ENCODE measurements at places on chromosomes 4 and X.

GRCh38 chr4:58962424-58962823, 1852.2 kb upstream of the IGFBP7 start:
- DNase-seq = no peak

DNA sequence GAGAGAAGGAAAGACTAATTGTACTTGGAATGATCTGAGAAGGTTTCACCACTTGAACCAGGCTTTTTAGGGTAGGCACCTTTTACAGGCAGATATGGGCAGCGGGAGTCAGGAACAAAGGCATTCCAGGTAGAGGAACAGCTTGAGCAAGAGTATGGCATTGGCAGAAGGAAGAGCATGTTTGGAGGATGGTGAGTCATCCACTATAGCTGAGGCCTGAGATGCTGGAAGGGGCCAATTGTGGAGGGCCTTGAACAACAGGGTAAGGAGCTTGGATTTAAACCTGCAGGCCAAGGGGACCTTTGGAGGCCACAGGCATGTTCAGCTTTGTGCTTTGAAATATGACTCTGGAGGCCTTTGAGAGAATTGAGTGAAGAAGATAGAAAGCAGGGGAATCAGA, 32.2 kb downstream of the PFKFB1 start:
- no peak for DNase-seq

DNA sequence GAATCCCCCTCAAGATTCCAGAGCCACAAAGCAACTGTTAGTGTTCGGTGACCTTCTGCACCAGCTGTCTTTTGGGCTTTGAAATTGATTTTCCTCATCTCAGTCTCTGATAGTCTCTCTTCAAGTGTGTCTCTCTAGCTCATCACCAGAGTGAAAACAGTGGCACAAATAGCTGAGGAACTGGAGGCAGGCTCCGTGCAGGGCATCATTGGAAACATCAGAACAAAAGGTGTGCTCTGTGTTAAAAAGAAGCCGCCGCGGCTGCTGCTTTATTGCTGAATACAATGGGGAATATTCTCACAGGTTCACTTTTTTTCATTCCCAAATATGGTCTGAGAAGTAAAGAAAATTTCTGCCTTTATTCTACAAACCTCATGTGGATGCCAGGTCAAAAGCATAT, 297.5 kb downstream of the DCTD start:
- DNase-seq = no peak

- no peak for DNase-seq
Observed at GRCh38 chr4:91373546-91373945, 930.2 kb upstream of the GRID2 start.

DNA sequence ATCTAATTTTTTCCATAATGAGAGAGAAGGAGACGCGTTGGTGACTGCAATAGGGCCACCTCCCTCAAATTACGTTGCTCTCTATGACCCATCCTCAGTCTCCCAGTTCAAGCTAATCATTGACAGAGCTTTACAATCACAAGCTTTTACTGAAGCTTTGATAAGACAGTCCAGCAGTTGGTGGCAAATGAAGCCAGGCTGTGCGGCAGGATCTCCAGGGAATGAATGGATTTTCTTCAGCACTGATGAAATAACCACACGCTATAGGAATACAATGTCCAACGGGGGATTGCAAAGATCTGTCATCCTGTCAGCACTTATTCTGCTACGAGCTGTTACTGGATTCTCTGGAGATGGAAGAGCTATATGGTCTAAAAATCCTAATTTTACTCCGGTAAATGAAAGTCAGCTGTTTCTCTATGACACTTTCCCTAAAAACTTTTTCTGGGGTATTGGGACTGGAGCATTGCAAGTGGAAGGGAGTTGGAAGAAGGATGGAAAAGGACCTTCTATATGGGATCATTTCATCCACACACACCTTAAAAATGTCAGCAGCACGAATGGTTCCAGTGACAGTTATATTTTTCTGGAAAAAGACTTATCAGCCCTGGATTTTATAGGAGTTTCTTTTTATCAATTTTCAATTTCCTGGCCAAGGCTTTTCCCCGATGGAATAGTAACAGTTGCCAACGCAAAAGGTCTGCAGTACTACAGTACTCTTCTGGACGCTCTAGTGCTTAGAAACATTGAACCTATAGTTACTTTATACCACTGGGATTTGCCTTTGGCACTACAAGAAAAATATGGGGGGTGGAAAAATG, at the start of gene KLB:
TSS of gene KLB (plus strand) at position 168 of the 821 bp plus-strand sequence. CDS start at position 188, 20 bp downstream.
- no peak for DNase-seq

- no peak for DNase-seq
Observed at GRCh38 chr4:8346838-8347605, 77.5 kb downstream of the HTRA3 start.

DNA sequence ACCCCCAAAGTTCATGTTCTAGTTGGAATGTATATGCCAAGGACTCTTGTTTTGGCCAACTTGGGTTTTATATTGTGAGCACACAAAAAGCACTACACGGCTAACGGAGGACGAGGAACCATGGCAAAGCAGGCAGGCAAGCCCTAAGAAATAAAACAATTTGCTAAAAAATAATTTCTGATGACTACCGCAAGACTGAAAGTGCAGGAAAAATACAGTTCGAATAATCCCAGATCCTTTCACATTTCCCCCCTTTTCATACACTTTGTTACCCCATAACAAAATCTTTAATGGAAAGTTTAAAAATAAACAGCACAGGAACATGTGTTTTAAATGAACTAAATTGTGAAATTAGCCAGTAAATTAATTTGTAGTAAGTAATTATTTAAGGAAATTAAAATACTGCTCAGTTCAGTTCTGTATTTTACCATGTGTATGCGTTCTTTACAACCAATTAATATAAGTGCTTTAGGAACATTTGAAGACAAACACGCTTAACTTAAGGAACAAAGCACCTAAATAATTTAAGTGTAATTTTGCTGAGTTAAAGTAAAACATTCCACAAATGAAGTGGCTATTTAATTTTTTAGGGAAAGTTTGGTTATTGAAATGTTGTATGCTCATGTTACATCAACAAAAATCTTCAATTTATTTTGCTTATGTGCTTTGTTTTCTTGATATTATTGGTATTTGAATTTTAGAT, 12.4 kb upstream of the PITX2 start:
- no peak for DNase-seq

- DNase-seq = no peak
Observed at GRCh38 chrX:22035236-22035635, 3.1 kb downstream of the PHEX start.

- no peak for DNase-seq
Observed at GRCh38 chrX:71168134-71168533, 23.5 kb downstream of the NLGN3 start.

- no peak for DNase-seq
Observed at GRCh38 chr4:15936495-15936894, 2.0 kb downstream of the FGFBP1 start.

GRCh38 chrX:25144043-25144940, 128.5 kb upstream of the ARX start:
- no peak for DNase-seq

- no peak for DNase-seq
Observed at GRCh38 chr4:120524237-120524636, 398.3 kb downstream of the PRDM5 start.

- no peak for DNase-seq
Observed at GRCh38 chr4:25823632-25824031, 39.2 kb downstream of the SEL1L3 start.

- DNase-seq = no peak
Observed at GRCh38 chr4:120775431-120775830, 147.1 kb downstream of the PRDM5 start.

GRCh38 chr4:101282076-101282844, 65.1 kb downstream of the PPP3CA start:
- no peak for DNase-seq

DNA sequence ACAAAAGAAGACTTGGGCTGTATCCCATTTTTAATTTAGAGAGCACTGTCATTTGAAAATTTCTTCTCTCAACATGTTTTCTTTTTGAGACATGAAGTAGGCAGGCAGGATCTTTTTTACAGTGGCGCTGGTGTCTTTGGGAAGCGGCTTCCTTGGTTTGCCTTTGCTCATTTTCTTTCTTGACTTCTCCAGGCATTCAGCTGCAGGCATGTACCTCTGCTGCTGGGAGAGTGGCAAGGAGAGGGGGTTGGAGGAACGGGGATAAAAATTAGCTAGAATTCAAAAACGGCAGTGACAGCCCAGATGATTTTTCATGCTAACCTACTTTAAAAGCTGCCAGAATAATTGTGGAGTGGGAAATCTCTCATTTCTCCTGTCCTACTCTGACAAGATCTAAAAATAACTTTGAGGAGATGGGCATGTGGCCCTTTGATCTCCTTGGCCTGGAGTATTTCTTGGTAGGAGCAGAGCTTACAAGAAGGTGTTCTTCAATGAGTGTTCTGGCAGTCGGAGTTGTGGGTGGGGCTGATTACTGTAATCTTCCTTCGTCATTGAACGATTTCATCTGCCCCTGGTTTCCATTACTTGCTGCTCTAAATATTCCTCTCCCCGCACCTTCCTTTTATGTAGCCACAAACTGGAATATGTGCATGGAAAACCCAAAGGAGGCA, 54.8 kb downstream of the TBL1X start:
- no peak for DNase-seq

- DNase-seq = no peak
Observed at GRCh38 chrX:73615022-73615421, 52.0 kb downstream of the CHIC1 start.

- DNase-seq = no peak
Observed at GRCh38 chrX:54945224-54945623, 24.6 kb downstream of the TRO start.

DNA sequence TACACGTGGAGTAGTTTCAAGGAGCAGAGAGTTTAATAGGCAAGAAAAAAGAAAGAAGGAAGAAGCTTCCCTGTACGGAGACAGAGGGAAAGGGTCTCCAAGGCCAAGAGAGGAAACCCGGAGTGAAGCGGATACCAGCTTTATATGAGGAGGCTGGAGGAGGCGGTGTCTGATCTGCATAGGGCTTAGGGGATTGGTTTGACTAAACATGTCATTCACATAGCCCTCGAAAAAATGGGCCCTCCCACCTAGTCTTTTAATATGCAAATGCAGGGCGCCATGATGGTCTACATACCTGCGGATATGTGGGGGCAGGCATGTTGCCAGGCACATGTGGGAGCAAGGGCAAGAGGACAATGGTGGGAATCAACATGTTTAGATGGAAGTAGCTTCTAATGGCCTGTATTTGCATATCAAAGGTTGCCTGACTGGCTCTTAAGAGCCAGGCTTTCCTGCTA, 103.1 kb upstream of the UGT8 start:
- DNase-seq = no peak
